Sigmoid colon (tissue), 7 donors: ENCODE measurements at places on chromosomes 2 and 18. TPM values are rescaled to one million over a fixed set of nuclear protein-coding genes. Genes with fewer than 3 reads are reported as not detected.

DNA sequence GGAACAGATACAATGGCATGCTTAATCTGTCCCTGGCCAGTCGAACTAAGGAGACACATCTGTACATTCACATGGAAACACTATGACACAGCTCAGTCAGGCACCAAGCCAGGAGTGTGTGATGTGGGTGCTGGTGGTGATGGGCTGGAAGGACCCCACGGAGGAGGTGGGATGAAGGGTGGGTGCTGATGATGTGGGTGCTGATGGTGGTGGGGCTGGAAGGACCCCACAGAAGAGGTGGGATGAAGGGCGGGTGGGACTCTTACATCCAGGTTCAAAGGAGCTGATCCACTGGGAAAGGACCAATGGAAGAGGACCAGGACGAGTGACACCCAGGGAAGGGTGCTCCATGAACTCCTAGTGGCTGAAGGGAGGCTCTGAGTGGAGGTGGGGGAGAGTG lies 34.8 kb upstream of the ACAA2 start:
- DNase-seq: no peak

- peak; percentile 81 for DNase-seq
Observed at GRCh38 chr2:66851449-66851872, 416.5 kb downstream of the MEIS1 start.

GRCh38 chr2:205908212-205909183 lies 177.5 kb downstream of the INO80D start:
- no peak for DNase-seq

GRCh38 chr2:220503431-220503830 lies 876.0 kb downstream of the SLC4A3 start:
- DNase-seq: no peak

- DNase-seq: no peak
Observed at GRCh38 chr2:17413036-17413435, 105.2 kb downstream of the RAD51AP2 start.

GRCh38 chr2:154693741-154694340 lies 4.7 kb upstream of the KCNJ3 start:
- DNase-seq: no peak

DNA sequence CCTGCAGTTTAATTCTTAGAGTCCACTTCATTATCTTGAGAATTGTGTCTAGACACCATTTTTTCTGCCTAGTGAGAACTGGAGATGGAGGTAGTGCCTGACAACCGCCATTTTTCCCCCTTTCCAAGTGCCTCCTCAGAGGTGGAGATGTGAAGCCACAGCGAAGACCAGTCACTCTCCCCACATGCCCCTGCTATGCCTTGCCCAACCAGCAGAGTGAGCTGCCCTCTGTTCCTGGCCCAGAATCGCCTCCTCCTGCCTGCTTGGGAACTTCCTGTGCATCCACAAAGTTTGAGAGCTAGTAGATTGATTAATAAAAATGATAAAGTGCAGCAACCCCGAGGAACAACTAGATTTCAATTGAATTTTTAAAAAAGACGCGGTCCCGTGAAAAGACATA lies 123.3 kb downstream of the CLIP4 start:
- DNase-seq: peak; percentile 13

DNA sequence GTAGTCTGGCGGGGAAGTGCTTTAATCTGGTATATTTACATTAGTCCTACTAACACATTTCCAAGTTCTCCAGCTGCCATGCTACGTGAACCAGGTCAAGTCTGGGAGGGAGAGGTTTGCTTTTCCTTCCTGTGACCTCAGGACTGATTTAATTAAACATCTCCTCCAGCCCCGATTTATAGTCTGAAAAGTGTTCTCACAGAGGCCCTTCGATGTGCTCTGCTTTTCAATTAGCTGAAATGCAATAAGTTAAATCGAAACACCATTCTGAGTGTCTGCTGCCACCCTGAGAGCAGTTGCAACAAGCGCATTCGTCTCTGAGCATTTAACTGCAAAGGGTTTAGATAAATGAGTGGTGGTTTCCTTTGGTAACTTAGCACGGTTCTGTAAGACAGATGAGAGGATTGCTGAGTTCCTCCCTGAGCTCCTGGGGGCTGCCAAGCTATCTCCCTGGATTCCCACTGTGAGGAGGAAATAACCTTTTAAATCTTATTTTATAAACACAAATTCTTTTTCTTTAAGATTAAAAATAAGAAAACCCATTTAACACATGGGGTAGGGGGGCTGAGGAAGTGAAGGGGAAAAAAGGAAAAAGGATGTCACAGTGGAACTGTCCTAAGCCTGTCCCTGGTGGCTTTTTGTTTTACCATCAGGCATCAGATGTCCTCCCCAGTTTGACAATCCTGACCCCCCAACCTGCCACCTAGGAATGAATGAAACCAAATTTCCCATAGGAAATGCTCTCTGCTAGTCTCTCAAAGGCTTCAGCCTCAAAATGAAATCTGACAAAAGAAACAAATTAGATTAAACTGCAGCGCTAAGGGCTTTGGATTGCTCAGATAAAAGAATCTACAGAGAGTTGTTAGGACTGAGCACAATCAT lies 56.5 kb upstream of the CREB1 start:
- DNase-seq: no peak

The SKOR2 gene
- polyA plus RNA-seq: not detected
